Forelimb muscle (tissue), 1 donor: ENCODE measurements at places on chromosomes 11 and 22.

- no peak for DNase-seq
Observed at GRCh38 chr11:130037058-130037457, 32.6 kb upstream of the APLP2 start.

DNA sequence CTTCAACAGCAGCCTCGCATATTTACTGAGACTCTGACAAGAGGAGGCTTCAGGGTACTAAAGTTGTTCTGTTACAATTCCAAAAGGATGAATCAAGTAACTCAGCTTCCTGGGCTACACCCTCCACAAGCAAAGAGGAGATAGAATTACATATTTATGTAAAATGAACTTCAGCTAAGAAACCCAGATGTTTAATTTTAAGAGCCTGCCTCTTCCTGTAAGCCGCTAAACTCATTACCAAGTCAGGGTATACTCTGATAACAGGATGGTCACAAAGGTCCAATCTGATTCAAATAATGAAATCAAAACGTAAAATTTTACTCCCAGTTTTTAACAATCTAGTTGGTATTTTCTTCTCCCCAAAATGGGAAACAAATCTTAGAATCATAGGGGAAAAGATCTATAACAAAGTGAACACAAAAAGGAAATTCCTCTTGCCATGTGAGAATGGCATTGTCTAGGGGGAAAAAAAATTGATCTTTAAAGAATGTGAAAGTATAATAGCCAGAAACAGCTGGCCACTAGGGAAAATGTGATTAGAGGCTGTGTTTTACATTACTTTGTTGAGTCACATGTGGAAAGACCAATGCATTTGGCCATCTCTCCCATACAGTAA lies 30.9 kb downstream of the CHEK2 start:
- no peak for DNase-seq

- DNase-seq = no peak
Observed at GRCh38 chr11:10918275-10918674, 60.4 kb upstream of the ZBED5 start.

DNA sequence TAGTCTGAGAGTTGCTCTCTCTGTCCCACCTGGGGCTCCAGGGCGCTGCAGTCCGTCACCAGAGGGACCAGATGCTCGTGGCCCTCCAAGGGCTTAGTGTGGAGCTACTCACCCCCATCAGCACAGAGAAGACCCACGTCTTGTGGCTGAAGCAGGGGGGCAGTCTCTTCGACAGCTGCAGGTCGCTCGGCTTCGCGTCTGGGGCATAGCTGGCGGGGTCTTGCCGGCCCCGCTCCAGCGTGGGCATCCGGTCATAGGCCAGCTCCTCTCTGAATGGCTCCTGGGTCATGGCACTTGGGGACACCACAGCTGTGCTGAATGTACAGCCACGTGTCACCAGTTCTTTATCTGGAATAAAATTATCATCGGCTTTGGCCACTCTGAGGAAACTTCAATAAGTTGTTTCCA lies 608 bp downstream of the MLC1 start:
- DNase-seq = no peak

GRCh38 chr11:34416088-34416487 lies 22.6 kb upstream of the CAT start:
- DNase-seq = no peak

GRCh38 chr11:123338266-123338800 lies 91.7 kb upstream of the GRAMD1B start:
- no peak for DNase-seq

- no peak for DNase-seq
Observed at GRCh38 chr11:10450462-10451425, 4.3 kb upstream of the AMPD3 start.

- no peak for DNase-seq
Observed at GRCh38 chr11:57150454-57150917, 31.3 kb upstream of the LRRC55 start.

- no peak for DNase-seq
Observed at GRCh38 chr22:20479612-20480196, 15.9 kb downstream of the KLHL22 start.

DNA sequence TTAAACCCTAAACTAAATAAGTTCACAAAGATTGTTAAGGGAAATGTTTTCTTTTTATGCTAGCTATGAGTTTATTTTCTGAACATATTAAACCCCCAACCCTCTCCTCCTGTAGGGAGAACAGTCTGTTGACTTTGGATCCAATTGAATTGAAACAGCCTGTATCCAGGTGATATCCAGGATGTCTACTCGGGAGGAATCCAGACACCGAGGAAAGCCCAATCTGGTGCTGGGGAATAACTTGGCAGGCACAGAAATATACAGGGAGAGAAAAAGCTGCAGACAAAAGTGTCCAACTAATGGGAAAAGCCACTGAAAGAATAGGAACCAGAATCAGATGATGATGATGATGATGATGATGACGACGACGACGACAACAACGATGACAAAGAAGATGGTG lies 93.9 kb upstream of the API5 start:
- no peak for DNase-seq

- no peak for DNase-seq
Observed at GRCh38 chr11:61756452-61757212, 4.2 kb downstream of the MYRF start.

DNA sequence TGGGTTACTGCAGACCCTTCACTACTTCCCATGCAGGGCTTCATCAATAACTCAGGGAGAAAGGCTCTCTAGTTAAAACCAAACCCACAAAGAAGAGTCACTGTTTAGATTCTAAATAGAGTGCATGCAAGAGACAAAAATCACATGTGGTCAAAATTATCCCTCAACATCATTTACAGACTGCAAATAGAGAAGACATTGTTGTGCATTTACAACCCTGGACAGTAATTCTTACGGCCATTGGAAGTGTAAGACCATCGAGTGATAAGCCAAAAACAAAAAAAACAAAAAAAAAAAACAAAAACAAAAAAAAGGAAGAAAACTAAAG lies 93.4 kb downstream of the RASSF10 start:
- no peak for DNase-seq

DNA sequence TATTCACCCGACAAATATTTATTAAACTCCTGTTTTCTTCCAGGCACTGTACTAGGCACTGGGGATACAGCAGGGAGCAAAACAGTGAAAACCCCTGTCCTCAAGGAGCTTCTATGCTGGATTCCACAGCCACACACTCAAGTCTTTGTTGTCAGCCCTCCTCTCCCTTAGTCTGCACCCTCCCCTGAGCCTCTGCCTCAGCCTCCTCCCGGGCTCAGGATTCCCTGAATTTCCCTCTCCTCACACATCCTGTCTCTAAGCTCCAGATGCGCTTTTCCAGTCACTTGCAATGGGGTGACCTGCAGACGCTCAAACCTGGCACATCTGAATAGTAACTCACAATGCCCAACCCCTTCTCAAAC lies 13.5 kb upstream of the TUB start:
- no peak for DNase-seq

DNA sequence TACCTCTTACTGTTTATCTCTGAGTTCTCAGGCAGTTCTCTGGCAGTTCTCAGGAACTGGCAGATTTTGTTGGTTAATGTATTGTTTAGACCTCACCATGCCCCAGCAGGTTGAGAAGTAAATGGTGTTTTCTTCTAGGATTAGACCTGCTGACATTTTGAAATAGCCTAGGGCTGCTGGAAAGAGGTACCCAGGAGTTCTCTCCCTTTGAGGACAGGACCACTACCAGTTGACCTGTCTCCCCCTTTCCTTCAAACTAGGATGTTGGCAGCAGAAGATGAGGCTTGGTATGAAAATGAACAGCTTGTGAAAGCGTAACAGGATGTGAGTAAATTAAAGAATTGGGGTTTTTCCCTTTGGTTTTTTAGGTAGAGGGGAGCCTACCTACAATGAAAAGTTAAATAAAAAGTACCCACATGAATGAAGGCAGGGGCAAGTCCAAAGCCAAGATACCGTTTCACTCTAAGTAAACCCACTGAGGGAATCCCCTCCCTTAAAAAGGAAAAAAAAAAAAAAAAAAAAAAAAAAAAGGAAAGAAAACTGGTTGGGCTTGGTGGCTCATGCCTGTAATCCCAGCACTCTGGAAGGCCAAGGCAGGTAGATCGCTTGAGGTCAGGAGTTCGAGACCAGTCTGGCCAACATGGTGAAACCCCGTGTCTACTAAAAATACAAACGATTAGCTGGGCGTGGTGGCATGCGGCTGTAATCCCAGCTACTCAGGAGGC lies 96.2 kb downstream of the PDHX start:
- DNase-seq = no peak

DNA sequence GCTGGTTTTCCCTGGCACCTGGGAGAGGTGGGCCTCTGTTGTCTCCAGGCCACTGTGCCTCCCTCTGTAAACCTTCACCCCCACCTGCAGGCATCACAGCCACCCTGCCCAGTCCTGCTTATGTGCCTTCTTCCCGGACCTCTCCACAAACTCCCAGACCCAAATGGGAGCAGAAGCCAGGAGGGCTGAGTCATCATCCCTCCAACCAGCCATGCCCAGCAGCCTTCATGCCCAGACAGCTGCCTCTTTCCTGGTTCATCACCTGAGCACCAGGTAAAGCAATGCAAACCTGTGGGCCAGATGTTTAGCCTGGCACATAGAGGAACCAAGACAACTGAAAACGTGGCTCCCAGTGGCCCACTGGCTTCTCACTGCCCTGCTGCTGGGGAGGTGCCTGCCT lies 2.1 kb upstream of the TMPRSS4 start:
- DNase-seq = no peak

DNA sequence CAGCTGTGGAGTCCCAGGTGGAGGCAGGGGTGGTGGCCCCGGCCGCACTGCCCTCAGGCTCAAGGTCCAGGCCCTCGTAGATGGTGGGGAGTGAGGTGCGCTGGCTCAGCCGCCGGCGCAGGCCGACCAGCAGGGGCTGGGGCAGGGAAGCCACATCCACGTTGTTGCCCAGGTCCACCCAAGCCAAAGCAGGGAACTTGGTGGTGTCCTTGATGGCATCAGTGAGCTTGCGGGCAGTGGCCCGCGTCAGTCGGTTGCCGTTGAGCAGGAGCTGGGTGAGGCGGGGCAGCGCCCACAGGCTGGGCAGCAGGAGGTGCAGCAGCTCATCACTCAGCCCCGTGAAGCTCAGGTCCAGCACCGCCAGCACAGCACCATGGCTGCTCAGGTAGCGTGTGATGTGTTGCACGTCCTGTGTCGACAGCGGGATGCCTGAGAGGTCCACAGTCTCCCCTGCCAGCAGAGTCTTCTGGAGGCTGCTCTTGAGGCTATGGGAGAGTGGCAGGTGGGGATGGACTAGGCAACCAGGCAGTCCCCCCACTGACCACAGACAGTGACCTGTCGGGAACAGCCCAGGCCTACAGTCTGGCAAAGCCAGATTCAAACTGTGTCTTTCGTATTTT lies 6.8 kb downstream of the LRRC75B start:
- DNase-seq = no peak
